ENCODE measurements at places on chromosomes 2 and 18. TPM values are rescaled to one million over a fixed set of nuclear protein-coding genes. Genes with fewer than 3 reads are reported as not detected.

Gene SERPINB13
- not detected for total RNA-seq

DNA sequence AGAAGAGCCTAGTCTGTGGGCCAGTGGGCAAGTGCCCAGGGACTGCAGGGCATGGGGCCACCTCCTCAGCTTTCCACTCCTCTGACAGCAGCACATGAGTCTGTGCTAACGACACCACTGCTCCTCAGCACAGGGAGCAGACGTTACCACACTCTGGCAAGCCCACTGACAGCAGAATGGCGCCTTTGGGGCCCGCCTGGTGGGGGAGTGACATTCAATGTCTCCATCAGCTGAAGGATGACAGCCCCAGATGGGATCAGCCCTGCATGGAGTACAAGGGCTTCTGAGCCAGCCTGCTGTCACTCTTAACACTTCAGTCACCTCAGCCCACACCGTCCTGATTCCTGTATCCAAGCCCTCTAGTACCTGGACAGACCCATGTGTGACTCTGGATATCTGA lies 149.4 kb upstream of the SMAD2 start:
- H3K4me1 ChIP-seq: peaks cover 3% of the 10 kb centered on the region
- H3K27ac ChIP-seq: no peak overlapping the region
- no peaks in the 10 kb centered on the region for H3K36me3 ChIP-seq
- no peaks in the 10 kb centered on the region for H3K27me3 ChIP-seq
- DNase-seq: no peak

Gene EMILIN1
- 210 TPM for total RNA-seq

DNA sequence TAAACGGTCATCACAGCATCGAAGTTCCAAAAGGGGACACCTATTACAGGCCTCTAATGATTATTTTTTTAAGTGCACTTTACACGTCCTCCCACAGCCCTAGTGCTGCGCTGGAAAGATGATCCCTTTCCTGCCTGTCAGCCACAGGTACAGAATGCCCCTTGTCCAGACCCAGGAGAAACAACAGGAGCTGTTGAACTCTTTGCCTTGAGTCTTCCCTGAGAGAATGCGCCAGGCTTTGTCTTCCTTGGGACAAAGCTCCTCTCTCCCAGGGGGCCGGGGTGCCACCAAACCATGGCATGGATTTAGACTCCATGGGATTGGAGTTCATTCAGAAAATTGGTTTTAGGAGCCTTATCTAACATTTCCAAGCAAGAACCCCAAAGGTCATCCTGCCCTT lies 319.0 kb upstream of the SOX11 start:
- H3K4me3 ChIP-seq: no peak overlapping the region
- no peak overlapping the region for H3K27ac ChIP-seq
- DNase-seq: no peak
- H3K27me3 ChIP-seq: no peaks in the 10 kb centered on the region
- H3K4me1 ChIP-seq: no peaks in the 10 kb centered on the region

Gene RESP18
- total RNA-seq: not detected

Gene GPR39
- not detected for total RNA-seq

GRCh38 chr18:42087235-42087634 lies 132.2 kb downstream of the PIK3C3 start:
- H3K27me3 ChIP-seq: no peaks in the 10 kb centered on the region
- DNase-seq: no peak
- no peaks in the 10 kb centered on the region for H3K36me3 ChIP-seq
- no peak overlapping the region for H3K4me3 ChIP-seq
- H3K4me1 ChIP-seq: peaks cover 8% of the 10 kb centered on the region
- no peak overlapping the region for H3K27ac ChIP-seq

Gene SLC5A7
- 0.90 TPM for total RNA-seq

DNA sequence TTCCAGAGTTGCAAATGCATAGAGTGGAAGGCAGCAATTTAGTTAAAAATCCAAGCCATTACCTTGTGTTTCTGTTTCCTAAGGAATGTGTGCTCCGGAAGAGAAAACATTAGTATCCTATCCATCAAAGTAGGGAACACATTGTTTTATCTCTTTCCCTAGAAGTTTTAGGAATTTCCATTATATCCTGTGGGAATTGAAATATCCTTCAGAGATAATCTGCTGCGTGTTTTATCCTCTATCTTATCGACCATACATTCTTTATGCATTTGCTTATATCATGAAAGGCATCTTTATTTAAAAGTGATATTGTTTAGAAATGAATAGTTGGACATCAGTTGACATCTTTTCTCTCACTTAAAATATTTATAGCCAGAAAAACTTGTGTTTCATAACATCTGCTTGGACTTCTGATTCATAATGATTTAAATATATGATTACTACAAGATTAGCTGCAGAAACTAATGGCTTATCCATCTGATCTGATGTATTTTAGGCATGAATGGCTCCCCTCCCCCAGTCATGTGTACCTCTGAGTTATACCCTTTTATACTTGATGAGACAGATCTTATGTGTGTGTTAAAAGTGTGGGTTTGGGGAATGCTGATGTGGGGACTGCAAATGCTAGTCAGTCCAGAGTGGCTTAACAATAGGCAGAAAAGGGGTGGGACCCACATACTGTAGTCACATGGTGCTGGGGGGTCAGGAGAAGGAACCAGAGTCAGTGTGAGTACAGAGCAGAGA lies 136.2 kb upstream of the ARHGAP28 start:
- DNase-seq: no peak
- no peaks in the 10 kb centered on the region for H3K36me3 ChIP-seq
- no peak overlapping the region for H3K4me3 ChIP-seq
- H3K4me1 ChIP-seq: no peaks in the 10 kb centered on the region

GRCh38 chr2:134287323-134287722 lies 33.5 kb downstream of the MGAT5 start:
- no peak for DNase-seq
- no peak overlapping the region for H3K4me3 ChIP-seq
- H3K27ac ChIP-seq: no peak overlapping the region
- H3K36me3 ChIP-seq: no peaks in the 10 kb centered on the region
- H3K4me1 ChIP-seq: no peaks in the 10 kb centered on the region

DNA sequence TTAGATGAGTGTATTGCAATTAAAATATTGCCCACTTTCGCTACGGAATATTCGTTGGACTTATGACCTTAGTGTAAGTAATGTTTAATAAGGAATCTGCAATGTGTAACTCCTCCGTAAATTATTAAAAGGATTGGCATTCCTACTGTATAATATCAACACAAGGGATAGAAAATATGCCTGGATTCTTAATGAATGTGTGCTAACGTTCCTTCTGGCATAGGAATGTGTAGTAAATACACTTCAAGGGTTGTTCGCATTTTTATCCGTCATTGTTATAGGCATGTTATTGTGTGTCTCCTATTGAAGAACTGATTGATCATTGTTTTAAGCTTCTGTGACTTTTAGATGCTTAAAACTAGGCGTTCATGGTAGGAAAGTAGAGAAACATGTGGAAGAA lies 134.5 kb downstream of the NEDD4L start:
- H3K27ac ChIP-seq: no peak overlapping the region
- no peaks in the 10 kb centered on the region for H3K36me3 ChIP-seq
- H3K4me3 ChIP-seq: no peak overlapping the region
- H3K27me3 ChIP-seq: no peaks in the 10 kb centered on the region
- peaks cover 26% of the 10 kb centered on the region for H3K4me1 ChIP-seq
- DNase-seq: no peak

Gene GEN1
- total RNA-seq: 20.4 TPM

Gene CCL20
- 0.39 TPM for total RNA-seq

DNA sequence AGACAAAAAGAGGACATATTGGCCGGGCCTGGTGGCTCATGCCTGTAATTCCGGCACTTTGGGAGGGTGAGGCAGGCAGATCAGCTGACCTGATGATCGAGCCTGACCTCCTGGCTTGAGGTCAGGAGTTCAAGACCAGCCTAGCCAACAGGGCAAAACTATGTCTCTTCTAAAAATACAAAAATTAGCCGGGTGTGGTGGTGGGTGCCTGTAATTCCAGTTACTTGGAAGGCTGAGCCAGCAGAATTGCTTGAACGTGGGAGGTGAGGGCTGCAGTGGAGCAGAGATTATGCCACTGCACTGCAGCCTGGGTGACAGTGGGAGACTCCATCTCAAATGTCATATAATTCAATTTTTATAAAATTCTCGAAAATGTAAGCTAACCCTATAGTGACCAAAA lies 84.5 kb downstream of the SEMA4F start:
- no peak overlapping the region for H3K4me3 ChIP-seq
- no peak overlapping the region for H3K27ac ChIP-seq
- no peaks in the 10 kb centered on the region for H3K36me3 ChIP-seq
- H3K27me3 ChIP-seq: no peaks in the 10 kb centered on the region
- no peak for DNase-seq

GRCh38 chr2:71422786-71423185 lies 30.6 kb upstream of the DYSF start:
- peaks cover 22% of the 10 kb centered on the region for H3K4me1 ChIP-seq
- DNase-seq: no peak
- no peaks in the 10 kb centered on the region for H3K27me3 ChIP-seq
- no peak overlapping the region for H3K27ac ChIP-seq
- peaks cover 30% of the 10 kb centered on the region for H3K36me3 ChIP-seq

Gene PLEK
- 5.1 TPM for total RNA-seq

Gene SLC30A3
- total RNA-seq: 2.2 TPM

GRCh38 chr18:68397241-68398035 lies 317.5 kb downstream of the TMX3 start:
- peak; percentile 13 for DNase-seq
- H3K27ac ChIP-seq: no peak overlapping the region
- no peaks in the 10 kb centered on the region for H3K36me3 ChIP-seq

GRCh38 chr2:180829261-180829660 lies 151.1 kb upstream of the UBE2E3 start:
- H3K36me3 ChIP-seq: no peaks in the 10 kb centered on the region

DNA sequence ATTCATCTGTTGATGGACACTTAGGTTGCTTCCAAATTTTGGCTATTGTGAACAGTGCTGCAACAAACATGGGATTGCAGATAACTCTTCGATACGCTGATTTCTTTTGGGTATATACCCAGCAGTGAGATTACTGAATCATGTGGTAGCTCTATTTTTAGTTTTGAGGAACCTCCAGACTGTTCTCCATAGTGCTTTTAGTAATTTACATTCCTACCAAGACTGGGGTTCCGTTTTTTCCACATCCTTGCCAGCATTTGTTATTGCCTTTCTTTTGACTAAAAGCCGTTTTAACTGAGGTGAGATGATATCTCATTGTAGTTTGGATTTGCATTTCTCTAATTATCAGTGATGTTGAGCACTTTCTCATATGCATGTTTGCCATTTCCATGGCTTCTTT lies 200.3 kb downstream of the MBD5 start:
- no peaks in the 10 kb centered on the region for H3K4me1 ChIP-seq
- H3K27me3 ChIP-seq: no peaks in the 10 kb centered on the region
- H3K4me3 ChIP-seq: no peak overlapping the region

Gene AMER3
- total RNA-seq: 0.08 TPM

GRCh38 chr2:127027715-127028114 lies 79.2 kb downstream of the BIN1 start:
- no peak for DNase-seq
- H3K36me3 ChIP-seq: no peaks in the 10 kb centered on the region
- no peak overlapping the region for H3K4me3 ChIP-seq
- peaks cover 14% of the 10 kb centered on the region for H3K27me3 ChIP-seq
- H3K4me1 ChIP-seq: peaks cover 14% of the 10 kb centered on the region

GRCh38 chr2:37683921-37684780 lies 12.7 kb upstream of the CDC42EP3 start:
- no peaks in the 10 kb centered on the region for H3K4me1 ChIP-seq
- no peak for DNase-seq
- H3K36me3 ChIP-seq: no peaks in the 10 kb centered on the region

DNA sequence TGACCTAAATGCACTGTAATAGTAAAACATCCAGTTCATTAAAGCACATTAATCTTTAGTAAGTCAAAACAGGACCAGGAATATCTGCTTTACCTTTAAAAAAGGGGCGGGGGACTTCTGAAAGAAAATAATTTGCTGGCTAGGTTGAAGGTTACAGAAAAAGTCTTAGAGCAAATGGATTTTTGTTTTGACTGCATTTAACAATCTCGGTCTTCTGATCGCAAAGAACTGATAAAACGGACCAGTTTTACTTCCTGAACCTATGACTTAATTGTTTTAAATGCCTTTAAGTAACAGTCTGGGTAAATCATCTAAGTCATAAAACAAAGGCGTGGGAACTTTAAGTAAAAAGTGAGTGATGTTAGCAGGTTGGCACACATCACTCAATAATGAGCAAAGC lies 783 bp downstream of the BUB1 start:
- no peak overlapping the region for H3K4me3 ChIP-seq
- peaks cover 3% of the 10 kb centered on the region for H3K4me1 ChIP-seq
- no peaks in the 10 kb centered on the region for H3K36me3 ChIP-seq
- H3K27ac ChIP-seq: no peak overlapping the region

DNA sequence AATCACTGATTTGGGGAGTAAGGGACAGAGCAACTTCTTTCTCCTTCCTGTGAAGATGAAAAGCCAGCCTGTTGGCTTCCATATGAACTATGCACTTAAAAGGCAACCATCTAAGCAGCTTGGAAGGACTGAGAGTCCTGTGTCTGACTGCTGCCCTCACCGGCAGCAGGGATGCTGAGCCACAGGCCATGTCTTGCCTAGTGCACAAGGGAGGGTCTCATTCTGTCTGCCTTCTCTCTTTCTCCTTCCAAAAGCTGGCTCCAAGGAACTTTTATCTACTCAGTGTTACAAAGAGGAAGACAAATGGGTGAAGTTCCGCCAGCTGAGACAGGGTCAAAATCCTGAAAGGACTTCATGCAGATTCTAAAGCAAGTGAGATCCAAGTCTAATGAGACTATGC lies 146.3 kb downstream of the MTCL1 start:
- H3K4me1 ChIP-seq: no peaks in the 10 kb centered on the region
- H3K27me3 ChIP-seq: peaks cover 9% of the 10 kb centered on the region
- H3K27ac ChIP-seq: no peak overlapping the region
- no peaks in the 10 kb centered on the region for H3K36me3 ChIP-seq
- no peak overlapping the region for H3K4me3 ChIP-seq

Gene FAM228A
- total RNA-seq: 0.28 TPM

Gene KIAA2012
- not detected for total RNA-seq

DNA sequence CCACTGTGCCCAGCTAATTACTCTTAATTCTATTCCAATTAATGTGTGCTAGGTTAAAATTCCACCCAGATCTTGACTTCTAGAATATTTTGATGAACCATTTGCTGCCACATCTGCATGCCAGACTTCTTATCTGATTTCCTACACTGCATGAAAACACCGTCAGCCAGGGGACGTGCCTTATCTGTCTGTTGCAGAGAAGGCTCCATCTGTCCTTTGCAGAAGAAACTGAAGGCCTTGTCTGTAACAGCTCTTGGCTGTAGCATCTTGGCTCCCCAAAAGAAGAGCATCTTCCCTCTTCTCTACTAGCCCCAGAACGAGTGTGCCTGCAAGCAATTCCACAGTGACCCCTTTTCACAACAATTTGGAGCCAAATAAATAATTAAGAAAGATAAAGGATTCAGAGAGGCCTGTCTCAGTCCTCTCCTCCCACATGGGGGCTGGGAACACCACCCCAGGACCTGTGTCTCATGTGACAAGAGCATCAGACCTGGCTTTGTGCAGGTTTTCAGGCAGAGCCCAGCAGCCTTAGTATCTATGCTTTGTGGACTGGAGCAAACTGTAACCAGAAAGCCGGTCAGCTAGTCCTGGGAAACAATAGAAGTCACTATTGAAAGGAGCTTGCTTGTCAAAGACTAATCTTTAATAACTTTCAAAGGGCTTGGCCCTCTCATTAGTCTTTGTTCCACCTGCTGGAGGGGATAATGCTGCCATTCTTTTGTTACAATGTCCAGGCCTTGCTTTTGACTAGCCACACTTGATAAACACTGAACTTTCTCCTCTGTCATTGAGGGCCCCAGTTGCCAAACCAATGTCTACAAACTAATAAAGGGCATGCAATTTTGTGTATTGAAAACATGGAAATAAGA lies 84.0 kb upstream of the NEUROD1 start:
- no peaks in the 10 kb centered on the region for H3K27me3 ChIP-seq
- no peak for DNase-seq
- H3K4me1 ChIP-seq: peaks cover 6% of the 10 kb centered on the region
- H3K36me3 ChIP-seq: no peaks in the 10 kb centered on the region
- no peak overlapping the region for H3K4me3 ChIP-seq

All from adrenal gland (tissue), 19 donors.